ENCODE measurements at places on chromosomes 13 and 19. TPM values are rescaled to one million over a fixed set of nuclear protein-coding genes. Genes with fewer than 3 reads are reported as not detected.

TNFSF9 gene
- total RNA-seq, result 16.3 TPM

CBY2 gene
- total RNA-seq, result not detected

LRRC25 gene
- total RNA-seq, result not detected

DNA sequence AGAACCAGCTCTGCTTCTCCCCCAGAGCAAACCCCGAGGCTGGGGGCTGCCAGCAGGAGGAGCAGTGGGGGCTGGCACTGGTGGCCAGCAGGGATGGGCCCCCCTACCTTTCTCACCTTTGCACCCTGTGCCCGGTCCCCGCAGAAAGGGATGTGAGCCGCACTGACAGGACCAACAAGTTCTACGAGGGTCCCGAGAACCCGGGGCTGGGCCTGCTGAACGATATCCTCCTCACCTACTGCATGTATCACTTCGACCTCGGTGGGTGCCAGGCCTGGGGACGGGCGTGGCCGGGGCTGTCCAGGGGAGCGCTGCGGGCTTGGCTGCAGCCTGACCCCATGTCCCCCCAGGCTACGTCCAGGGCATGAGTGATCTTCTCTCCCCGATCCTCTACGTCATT lies 6.6 kb downstream of the TBC1D17 start:
- DNase-seq, result no peak

DNA sequence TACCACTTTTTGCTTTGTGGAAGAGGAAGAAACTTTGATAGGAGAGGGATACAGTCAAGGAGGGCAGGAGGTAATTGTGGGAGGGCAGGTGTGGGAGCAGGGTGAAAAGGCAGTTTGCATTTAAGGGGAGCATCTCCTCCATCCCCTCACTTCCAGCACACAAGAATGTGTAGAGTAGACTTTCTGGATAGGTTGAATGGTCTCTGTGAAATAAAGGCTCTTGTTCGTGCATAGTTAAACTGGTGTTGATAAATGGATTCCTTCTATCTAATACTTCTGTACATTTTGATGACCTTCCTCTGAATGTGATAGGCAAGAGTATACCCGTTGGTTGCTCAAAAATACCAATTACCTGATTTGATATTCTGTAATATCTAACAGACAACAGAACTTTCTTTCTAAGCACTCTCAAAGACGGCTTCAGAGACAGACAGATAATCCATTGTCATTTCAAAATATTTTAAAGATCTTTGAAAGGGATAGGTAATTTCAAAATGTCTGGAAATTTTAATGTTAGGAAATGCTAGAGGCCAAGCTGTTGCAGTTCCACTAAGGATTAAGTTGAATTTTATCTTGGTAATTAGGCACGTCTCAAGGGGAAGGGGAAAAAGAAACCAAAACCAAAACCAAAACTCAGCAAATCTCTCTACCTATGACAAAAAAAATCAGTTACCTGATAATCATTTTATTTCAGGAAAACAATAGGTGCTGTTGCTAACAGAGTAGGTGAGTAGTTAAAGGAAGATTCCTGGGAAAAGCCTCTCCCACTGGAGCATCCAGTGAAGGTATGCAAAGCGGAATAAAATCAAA lies 302.6 kb downstream of the COG6 start:
- DNase-seq, result no peak

- peak; percentile 85 for DNase-seq
These were observed 9.3 kb downstream of the EBPL start for GRCh38 chr13:49681842-49682435.

- DNase-seq, result peak; percentile 31
These were observed 4.7 kb upstream of the GJB2 start for GRCh38 chr13:20197361-20197834.

Data from M059J (cell line).